Psoas muscle (tissue), 8 donors: ENCODE measurements at places on chromosomes 7 and 10.

GRCh38 chr10:62112300-62112699 is 156.3 kb downstream of the RTKN2 start:
- DNase-seq, result no peak

DNA sequence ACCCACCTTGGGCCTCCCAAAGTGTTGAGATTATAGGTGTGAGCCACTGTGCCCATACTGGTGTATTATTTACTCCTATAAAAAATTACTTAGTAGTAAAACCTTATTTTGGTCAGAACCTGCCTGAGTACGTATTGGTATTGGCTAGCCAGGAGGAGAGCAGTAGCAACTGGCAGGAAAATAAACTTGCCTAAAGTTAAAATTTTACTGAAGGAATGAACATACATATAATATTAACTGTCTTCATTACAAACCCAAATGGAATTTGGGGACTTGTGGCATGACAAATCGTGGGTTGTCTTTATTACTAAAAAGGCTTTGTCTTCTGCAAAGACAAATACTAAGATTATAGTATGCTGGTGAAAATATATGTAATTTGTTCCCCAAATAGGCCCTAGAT is 8.4 kb downstream of the RAB18 start:
- DNase-seq, result no peak

DNA sequence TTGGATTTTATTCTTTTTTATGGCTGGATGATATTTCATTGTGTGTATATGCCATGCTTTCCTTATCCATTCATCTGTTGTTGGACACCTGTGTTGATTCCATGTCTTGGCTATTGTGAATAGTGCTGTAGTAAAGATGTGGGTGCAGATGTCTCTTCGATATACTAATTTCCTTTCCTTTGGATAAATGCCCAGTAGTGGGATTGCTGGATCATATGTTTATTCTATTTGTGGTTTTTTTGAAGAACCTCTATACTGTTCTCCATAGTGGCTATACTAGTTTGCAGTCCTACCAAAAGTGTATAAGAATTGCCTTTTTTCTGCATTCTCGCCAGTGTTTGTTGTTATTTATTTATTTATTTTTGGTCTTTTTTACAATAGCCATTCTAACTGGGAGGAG is 159.8 kb downstream of the WNT2 start:
- DNase-seq, result no peak

DNA sequence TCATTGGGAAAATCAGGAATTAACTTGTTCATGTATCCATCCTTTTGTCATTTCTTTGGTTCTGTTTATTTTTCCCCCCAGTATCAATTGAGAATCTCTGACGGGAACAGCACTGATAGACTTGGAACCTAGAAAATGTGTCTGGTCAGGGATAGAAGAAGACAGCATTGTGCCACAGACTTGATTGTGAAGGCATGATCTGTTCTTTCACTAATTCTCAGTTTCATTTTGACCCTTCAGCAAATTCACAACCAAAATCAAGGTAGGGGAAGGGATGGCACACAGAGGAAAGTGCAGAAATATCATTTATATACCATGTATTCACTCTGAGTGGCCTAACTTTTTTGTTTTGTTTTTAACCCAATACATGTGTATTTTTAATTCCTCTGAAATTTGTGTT is 106.8 kb downstream of the WNT2 start:
- no peak for DNase-seq

- no peak for DNase-seq
These were observed 292.5 kb upstream of the SEMA3C start for GRCh38 chr7:81211204-81211933.

GRCh38 chr7:106278695-106279094 is 6.1 kb downstream of the NAMPT start:
- no peak for DNase-seq
